ENCODE measurements at places on chromosomes 1 and 21.
A peak's percentile ranks its signal among the peaks of the same experiment; 100 is the strongest.

GRCh38 chr1:192559115-192560006 is 16.2 kb upstream of the RGS1 start:
- DNase-seq, result peak; percentile 92

GRCh38 chr1:107662971-107663370 is 302.0 kb downstream of the VAV3 start:
- no peak for DNase-seq

DNA sequence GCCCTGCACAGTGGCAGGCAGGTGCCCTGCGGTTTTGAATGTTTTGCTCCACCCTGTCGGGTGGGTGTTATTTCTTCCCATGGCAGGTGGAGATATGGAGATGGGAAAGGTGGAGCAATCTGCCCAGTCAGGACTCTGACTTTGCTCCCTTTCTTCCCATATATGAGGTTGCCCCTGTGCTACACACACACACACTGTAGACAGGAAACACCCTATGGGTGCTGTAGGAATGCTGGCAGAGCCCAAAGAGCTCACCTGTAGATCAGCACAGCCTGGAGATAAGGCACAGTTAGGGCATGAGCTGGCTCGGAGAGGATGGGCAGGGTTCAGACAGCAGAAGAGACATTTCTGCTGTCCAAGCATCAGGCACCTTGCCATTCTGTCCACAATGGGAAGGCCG is 246.0 kb upstream of the AJAP1 start:
- no peak for DNase-seq

GRCh38 chr1:40183055-40183710 is 22.0 kb downstream of the RLF start:
- no peak for DNase-seq

- no peak for DNase-seq
These were observed 18.2 kb downstream of the SCCPDH start for GRCh38 chr1:246742396-246742795.

Data from skeletal muscle cell (primary cell).